Esophagus squamous epithelium (tissue), 5 donors: ENCODE measurements at places on chromosomes 13 and 19.

GRCh38 chr13:106393776-106394175 is 141.7 kb downstream of the EFNB2 start:
- no peak for DNase-seq

GRCh38 chr13:91744284-91744683 is 345.9 kb downstream of the GPC5 start:
- no peak for DNase-seq

DNA sequence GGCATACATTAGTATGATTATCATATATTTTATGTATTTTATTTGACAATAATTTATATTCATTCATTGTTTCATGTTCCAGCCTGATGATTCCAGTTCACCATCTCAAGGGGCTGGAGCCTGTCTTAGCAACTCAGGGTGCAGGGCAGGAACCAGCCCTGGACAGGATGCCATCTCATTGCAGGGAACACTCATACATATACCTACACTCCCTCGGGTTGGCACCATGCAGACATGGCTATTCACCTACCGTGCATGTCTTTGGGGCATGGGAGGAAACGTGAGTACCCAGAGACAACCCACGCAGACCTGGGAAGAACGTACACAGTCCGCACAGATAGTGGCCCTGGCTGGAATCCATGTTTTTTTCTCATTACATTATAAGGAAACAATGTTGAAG is 151.0 kb upstream of the ZNF536 start:
- no peak for DNase-seq

DNA sequence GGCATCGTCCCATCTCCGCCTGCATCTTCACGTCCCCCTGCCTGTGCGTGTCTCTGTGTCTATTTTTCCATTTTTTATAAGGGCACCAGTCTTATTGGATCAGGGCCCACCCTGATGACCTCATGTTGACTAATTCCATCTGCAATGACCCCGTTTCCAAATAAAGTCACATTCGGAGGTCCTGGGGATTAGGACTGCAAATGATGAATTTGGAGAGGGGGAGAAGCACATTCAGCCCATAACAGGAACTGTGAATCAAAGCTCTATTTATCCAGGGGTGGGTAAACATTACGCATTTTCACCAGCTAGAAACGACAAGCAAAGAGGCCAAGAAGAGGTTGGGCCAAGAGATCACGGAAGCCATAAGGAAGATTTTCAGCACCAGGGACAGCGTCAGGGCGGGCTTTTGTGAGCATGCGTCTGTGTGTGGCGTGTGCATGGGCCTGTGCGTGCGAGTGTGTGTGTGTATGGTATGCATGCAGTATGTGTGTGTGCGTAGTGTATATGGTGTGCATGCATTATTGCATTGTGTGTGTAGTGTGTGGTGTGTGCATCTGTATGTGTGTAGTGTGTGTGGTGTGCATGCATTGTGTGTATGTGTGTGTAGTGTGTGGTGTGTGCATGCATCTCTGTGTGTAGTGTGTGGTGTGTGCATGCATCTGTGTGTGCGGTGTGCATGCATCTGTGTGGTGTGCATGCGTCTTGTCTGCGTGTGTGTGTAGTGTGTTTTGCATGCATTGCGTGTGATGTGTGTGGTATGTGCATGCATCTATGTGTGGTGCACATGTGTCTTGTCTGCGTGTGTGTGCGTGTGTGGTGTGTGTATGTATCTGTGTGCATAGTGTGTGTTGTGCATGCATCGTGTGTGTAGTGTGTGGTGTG is 19.6 kb downstream of the CELF5 start:
- no peak for DNase-seq

GRCh38 chr13:80860845-80861244 is 519.9 kb upstream of the SPRY2 start:
- no peak for DNase-seq

GRCh38 chr19:30757104-30757836 is 385.1 kb downstream of the ZNF536 start:
- DNase-seq: no peak

GRCh38 chr13:46586751-46587514 is 34.0 kb downstream of the LRCH1 start:
- DNase-seq: no peak

GRCh38 chr13:95246292-95247082 is 54.8 kb downstream of the ABCC4 start:
- no peak for DNase-seq

- DNase-seq: no peak
Observed at GRCh38 chr13:46647512-46648065, 94.6 kb downstream of the LRCH1 start.

DNA sequence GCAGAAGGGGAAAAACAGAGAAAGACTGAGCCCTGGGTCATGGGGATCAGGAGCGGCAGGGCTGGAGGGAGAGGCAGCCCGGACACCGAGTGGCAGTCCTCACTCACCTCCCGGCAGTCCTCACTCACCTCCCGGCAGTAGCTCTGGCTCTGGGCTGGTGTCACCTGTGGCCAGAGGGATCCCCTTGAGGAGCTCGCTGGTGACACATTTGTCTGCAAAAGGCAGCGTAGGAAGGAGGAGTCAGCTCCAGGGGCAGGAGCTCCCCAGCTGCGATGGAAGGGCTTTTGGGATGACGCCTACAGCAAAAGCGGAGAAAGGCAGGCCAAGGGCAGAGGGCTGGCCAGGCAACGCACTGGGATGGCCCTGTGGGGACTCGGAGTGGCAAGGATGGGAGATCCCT is 739 bp downstream of the EIF3G start:
- DNase-seq: no peak

DNA sequence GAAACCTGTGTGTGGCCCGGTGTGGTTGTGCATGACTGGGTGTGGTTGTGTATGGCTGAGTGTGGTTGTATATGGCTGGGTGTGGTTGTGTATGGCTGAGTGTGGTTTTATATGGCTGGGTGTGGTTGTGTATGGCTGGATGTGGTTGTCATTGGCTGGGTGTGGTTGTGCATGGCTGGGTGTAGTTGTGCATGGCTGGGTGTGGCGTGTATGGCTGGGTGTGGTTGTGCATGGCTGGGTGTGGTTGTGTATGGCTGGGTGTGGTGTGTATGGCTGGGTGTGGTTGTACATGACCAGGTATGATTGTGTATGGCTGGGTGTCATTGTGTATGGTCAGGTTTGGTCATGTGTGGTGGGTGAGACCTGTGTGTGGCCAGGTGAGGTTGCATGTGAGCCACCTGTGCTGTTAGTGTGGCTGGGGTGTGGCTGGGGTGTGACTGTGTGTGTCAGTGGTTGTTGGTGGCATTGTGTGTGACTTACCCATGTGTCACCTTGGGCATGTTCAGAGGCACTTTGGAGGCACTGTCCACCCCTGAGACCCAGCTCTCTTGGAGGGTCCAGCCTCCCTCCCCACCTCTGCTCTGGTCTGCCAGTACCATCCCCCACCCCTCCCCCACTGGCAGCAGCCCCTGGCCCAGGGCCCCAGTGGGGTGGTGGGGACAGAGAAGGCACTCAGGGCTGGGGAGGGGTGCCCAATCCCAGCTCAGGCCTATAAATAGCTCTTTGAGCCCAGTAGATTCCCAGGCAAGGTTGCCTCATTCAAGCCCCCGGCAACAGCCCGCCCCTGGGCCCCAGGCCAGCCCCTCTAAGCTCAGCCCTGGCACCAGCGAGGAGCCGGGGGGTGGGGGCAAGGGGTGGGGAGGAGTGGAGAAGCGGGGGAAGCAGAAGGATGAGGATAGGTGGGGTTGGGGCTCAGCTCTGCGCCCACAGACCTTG is 3.9 kb upstream of the NCAN start:
- no peak for DNase-seq

DNA sequence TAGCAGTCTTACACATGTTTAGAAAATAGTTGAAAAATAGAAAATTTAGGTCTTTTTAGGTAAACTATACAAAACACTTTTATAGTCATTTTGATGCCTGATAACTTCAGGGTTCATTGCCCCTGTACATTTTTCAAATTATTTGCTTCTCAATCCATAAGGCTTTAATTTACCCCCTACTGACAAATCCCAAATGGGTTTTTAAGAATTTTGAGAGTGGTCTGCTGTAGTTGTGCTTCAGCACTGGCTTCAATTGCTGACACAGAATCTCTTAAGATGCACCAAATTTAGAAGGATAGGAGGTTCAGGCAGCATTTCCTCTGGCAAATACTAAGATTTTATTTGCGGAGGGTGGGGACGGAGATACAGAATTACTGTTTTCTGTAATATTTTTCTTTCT is 89.4 kb downstream of the PCCA start:
- DNase-seq: no peak

- no peak for DNase-seq
Observed at GRCh38 chr13:110687736-110688135, 18.2 kb downstream of the CARS2 start.

- no peak for DNase-seq
Observed at GRCh38 chr19:2477732-2478191, 1.8 kb downstream of the GADD45B start.

- DNase-seq: no peak
Observed at GRCh38 chr13:30805603-30806011, 70.3 kb downstream of the ALOX5AP start.

DNA sequence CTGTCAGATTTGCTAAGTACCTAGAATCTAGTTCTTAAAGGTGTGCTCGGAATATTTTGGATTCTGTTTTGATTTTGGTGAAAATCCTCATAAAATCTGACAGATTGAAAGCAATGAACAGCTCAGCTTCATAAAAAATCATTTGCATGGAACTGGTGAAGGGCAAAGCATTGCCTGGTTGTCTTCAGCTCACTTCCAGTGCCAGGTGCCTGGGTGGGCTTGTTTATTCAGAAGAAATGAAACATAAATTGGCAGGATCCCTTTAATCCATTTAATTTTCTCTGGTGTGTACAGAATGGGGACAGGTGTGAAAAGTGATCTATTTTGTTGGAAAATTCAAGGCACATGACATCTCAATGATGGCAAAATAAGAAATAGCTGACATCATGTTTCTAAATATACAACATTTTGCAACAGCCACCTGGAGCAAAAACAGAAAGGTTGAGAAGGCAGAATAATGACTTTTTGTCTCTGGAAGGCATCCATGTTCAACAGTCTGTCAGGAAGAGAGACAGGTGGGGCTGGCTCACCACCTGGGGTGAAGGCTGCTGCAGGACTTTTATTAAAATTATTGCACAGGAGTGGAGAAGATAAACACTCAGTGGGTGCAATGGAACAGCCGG is 52.2 kb downstream of the RFC3 start:
- no peak for DNase-seq

- DNase-seq: no peak
Observed at GRCh38 chr19:32269831-32270230, 75.6 kb upstream of the ZNF507 start.
